ENCODE measurements at places on chromosomes 3 and 15. TPM values are rescaled to one million over a fixed set of nuclear protein-coding genes. Genes with fewer than 3 reads are reported as not detected.

- no peak for DNase-seq
Measured at GRCh38 chr3:150083655-150084042, 113.0 kb upstream of the PFN2 start.

DNA sequence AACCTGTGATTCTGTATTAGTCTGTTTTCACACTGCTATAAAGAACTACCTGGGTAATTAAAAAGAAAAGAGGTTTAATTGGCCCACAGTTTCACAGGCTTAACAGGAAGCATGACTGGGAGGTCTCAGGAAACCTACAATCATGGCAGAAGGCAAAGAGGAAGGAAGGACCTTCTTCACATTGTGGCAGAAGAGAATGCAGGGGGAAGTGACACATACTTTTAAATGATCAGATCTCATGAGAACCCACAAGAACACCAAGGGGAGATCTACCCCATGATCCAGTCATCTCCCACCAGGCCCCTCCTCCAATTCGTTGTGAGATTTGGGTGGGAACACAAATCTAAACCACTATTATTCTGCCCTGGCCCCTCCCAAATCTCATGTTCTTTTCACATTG, 6.1 kb downstream of the ZKSCAN7 start:
- no peak for DNase-seq

DNA sequence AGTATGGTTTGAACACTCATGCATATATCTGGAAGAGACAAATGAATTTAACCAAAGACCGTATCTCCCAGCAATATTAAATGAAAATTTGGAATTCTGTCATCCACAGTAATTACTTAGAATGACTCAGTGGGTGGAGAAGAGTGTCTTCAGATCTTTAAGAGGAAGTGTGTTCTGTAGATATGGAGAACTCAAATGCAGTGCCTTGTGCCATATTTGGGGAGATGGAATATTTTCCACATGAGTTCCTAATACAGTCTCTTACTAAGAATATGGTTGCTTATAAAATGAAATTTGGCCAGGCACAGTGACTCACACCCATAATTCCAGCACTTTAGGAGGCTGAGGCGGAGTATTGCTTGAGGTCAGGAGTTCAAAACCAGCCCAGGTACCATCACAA, 40.5 kb downstream of the ANO10 start:
- no peak for DNase-seq

DNA sequence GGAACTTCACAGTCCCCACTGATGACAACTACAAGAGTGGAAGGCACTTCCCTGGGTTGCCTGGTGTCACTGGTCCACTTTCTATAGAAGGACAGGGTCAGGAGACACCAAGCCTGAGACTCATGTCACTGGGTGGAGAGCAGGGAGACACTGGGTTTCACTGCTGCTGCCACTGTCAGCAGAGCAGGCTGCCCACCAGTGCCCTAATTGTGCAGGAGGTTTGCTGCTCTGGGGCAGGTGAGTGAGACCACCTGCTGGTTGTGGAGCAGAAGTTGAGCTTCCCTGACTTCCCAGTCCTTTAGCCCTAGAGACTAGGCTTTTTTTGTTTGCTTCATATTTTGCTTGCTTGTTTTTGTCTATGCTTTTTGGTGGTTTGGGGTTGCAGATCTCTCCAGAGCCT, 528.4 kb upstream of the RGMA start:
- DNase-seq = no peak

GRCh38 chr3:82973791-82974190, 1212.3 kb upstream of the GBE1 start:
- DNase-seq = no peak

GRCh38 chr3:175743733-175744400, 884.7 kb downstream of the NAALADL2 start:
- DNase-seq = no peak

DNA sequence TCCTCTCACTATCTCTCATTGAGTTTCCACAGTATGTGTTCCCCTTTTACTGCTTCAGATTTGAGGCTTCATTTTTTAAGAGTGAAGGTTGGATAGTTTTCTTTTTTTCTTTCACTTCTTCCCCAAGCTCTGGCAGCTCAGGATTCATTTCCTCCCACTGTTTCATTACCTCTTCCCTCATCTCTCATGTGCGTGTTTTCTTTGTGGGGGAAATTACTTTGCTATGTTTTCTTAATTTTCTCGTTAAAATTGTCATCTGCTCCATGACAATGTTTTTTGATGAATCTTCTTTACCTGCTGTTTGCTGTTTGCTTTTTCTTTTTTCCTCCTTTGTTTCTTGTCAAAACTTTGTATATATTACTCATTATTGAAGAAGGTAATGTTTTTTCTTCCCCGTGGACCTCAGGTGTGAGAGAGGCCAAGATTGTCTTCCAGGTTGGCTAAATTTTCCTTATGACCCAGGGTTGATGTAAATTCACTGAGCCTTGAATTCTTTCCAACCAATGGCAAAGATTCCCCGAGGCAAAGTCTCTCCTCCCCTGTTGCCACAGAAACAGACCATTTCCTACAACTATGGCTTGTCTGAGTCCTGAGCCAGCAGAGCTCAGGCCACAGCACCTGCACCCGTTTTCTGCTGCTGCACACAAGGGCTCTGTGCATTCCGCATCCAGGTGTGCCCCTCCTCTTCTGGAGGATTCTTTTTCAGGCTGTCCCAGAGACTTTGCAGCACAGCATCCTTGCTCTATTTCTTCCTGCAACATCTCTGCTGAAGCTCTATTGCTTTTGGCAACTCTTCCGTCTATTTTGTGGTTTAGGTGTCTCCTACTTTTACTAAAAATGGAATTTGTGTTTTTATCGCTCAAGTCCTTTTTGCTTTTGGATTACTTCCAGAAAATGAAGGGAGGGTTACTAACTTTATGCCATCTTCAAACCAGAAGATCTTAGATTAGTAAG, 66.1 kb downstream of the NOX5 start:
- DNase-seq = no peak

- no peak for DNase-seq
Measured at GRCh38 chr3:111303760-111304159, 232.1 kb downstream of the NECTIN3 start.

Gene KLHL6
- total RNA-seq = 3.6 TPM

Gene OR4F15
- not detected for total RNA-seq

Gene SPTBN5
- 1.4 TPM for total RNA-seq

Gene CADM2
- total RNA-seq = 1.1 TPM

Gene GASK1A
- 2.5 TPM for total RNA-seq
